Amniotic epithelial cell (primary cell): ENCODE measurements at places on chromosomes 1 and 21.
A peak's percentile ranks its signal among the peaks of the same experiment; 100 is the strongest.

DNA sequence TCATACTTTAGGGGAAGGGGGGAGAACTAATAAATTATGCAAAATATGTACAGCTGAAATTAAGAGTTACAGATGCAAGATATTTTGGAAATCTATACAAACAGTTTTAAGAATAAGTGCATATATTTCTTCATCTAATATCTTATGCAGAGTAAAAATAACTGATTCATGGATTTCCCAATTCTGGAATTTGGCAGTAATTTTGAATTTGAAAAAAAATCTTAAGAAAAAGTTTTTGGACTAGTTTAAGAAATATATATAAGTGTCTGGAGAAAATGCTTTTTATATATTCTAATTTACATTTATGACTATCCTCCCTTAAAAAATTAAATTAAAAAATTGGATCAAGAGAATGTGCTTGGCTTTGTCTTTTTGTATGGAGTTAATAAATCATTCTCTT is 474.3 kb downstream of the BRINP3 start:
- DNase-seq, result no peak

DNA sequence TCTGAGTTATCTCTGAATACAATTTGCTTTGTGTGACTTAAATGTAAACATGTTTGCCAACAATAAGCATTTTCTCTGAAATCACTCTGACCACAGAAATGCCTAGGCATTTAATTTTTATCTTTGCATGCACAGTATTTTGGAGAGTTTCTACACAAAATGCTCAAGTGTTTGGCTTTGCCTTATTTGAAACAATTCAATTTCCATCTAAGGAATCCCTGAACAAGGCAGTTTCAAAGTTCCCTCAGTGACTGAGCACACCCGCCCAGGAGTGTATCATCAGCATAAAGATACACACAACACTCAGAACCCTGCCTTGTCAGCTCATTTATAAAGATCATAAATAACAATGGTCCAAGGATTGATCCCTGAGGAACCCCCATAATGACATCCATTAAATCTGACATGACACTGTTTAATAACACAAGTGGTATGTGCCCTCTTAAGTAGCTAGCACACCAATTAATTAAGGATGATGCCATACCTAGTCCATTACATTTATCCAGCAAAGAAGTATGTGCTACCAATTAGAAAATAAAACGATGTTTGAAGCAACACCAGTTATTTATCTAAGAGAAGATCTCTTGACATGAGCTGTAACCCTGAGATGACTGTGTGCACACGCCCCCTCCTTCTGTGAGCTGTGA is 585.8 kb downstream of the ADGRL2 start:
- no peak for DNase-seq

DNA sequence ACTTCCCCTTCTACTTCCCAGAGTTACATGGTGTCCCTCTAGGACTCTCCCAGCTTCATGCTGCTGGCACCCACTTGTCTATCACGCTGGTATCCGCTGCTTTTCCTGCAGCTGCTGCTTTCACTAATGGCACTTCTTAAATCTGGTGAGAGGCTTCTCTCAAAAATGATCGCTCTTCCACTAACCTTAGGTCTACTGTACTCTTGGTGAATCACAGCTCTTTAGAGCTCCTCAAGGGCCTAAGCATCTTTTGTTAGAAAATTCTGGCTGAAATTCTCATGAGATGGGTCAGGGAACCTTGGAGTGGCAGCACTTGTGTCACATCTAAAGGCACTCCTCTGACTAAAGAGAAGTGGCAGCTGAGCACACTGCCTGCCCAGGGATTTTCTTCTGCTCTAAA is 32.1 kb downstream of the ZMYND12 start:
- no peak for DNase-seq

DNA sequence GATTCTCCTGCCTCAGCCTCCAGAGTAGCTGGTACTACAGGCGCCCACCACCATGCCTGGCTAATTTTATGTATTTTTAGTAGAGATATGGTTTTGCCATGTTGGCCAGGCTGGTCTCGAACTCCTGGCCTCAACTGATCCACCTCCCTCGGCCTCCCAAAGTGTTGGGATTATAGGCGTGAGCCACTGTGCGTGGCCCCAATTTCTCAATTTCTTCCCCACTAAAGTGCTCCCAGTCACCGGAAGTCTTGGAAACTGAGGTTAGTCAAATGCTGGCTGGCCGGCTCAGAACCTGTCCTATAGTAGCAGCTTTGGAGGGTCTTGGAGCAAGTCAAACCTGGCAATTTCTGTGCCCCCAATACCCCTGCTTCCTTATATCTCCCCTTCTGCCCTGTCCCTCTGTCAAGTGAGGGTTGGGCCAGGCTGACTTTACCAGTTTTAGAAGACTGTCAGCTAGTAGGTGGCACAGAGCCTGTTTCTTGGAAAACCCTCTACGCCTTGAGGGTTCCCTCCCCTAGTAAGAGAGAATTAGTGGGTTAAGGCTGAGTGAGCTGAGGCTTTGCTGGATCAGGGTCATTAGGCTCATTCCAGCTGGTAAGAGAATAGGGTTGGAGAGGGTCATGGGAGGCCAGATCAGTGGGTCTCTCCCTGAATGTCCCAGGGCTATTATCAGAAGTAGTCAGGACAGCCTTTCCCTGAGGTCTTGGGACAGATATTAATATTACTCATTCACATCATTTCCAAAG is 8.3 kb upstream of the EPB41 start:
- no peak for DNase-seq

GRCh38 chr1:19866029-19866428 is 16.2 kb upstream of the OTUD3 start:
- no peak for DNase-seq

GRCh38 chr1:161313554-161314200 is 504 bp upstream of the SDHC start:
- DNase-seq, result no peak

- no peak for DNase-seq
Observed at GRCh38 chr1:71298633-71299032, 217.8 kb upstream of the ZRANB2 start.

DNA sequence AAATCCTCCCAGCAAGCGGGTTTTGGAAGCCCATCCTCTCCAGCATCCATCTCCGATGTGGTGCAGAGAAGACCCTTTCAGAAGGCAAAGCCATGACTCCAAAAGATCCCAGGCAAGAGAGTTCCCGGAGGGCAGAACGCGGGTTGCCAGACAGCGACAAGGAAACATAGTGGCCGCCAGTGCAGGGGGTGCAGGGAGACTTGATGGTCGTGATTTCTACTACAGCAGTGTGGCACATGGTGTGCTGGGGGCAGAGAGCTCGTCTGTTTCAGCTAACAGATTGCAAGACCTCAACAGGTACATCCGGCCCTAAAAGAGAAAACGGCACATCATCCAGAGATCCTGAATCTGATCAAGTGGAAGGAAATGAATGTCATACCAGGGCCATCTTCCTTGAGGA is 74.3 kb downstream of the HLCS start:
- DNase-seq, result no peak

DNA sequence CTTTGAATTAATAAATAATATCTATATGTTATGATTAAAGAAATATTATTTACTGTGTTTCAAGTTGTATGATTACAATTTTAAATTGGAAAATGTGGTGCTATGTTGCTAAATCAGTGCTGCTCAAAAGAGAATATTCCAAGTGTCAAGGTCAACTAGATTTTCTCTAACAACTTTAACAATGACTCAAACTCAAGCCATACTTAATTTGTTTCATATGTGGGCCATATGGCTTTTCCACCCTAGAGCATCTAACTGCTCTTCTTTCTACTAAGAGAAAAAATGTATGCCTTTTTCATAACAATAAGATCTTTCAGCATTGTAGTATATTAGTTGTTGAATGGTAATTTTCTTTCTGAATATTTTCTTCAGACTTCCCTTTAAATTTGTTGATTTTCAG is 8.3 kb upstream of the SYT14 start:
- DNase-seq, result no peak

- no peak for DNase-seq
Observed at GRCh38 chr21:35172231-35172630, 123.1 kb upstream of the RUNX1 start.

DNA sequence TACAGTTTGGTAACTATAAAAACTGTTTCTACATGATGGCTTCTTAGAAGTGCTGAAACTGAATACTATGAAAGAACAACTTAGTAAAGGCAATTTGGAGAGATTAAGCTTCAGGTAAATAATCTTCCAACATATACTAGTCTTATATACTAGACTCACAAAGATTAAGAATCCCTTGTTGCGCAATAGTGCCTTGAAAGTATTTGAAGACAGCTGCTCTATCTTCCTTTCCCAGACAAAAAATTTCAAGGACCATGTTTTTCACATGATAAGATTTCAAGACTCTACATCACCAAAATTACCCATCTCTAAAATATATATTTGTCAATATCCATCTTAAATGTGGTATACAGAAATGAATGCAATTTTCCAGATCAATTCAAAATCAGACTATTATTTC is 37.7 kb upstream of the ASPM start:
- DNase-seq, result peak; percentile 43

DNA sequence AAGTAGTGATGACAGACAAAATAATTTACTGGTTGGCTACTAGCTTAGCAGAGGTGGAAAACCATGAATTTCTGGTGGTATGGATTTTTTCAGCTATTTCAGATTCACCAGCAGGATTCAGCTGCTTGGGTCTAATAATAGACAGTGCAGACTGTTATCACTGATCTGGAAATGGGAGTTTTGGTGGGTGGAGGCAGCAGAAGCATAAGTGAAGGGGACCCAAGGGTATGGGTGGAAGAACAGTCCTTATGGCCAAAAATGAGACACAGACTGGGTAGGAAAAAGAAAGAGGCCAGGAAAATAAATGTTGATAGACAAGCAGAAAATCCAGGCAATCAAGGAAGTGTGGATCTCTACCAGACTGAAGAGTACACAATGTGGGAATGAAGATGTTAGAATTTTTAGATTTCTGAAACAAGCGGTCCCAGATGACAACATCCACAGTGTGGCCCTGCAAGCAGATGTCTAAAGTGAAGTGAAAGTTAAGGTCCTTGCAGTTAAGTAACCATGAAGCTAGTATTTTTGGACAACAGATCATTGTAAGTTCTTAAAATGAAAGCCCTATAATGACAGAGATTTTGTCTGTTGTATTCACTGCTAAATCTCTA is 24.7 kb downstream of the LYST start:
- no peak for DNase-seq

DNA sequence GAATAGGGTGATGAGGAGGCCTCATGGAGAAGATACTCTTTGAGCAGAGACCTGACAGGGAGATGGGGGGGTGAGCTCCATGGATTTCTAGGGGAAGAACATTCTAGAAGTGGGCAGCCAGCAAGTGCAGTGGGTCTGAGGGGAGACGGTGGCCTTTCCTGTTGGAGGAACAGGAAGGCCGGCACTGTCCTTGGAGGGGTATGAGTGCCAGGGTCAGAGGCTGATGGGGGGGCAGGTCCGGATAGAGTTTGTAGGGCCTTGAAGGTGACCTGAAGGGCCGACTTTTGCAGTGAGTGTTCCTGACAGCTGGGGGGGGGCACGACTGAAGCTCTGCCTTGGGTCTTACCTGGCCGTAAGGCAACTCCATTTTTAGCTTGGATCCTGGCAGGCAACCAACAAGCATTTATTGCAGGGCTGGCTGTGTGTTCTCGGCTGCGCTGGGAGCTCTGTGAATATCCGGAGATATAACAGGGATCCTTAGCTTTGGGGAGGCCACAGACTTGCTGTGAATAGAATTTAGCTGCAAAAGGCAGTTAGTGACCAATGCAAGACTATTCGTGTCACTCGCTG is 130.6 kb downstream of the MRPS6 start:
- no peak for DNase-seq

DNA sequence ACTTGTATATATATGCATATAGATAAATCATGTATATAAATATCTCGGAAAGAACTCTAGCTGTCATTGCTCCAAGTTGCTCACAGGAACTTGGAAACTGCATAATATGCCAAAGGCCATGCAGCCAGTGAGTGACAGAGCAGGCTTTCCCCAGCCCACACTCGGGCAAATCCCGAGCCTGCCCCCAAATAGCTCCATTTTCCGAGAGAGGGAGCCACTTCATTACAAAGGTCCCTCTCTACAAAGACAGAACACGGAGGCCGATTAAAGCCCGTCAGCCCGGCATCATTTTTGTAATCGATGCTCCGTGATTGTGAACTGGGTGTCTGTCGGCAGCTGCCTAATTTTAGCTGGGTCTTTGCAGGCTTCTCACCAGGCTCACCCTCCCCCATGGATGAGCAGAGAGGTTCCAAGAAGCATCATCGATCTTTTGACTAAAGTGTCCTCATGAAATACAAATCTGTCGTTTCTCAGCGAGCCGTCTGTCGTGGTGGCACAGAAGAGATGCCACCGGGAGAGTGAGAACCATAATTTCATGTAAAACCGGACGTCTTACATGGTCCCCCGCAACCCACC is 663.9 kb downstream of the PTPRU start:
- DNase-seq, result no peak

DNA sequence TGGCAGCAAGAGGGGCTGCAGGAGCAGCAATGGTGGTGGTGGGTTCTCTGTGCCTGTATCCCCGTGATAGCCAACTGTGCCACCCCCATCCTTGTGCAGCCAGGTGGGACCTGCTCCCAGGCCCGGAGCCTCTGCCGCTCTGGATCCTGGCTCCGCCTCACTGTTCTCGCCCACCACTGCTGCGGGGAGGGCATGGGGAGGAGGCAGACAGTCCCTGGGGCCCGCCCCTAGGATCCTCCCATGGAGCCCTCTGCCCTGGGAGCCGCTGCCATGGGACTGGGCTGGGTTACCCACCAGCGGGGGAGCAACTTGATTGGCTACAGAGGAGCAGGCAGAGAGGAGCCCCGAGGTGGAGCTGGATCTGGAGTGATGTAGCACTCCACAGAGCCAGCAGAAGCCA is 31.6 kb downstream of the CD1D start:
- DNase-seq, result no peak

DNA sequence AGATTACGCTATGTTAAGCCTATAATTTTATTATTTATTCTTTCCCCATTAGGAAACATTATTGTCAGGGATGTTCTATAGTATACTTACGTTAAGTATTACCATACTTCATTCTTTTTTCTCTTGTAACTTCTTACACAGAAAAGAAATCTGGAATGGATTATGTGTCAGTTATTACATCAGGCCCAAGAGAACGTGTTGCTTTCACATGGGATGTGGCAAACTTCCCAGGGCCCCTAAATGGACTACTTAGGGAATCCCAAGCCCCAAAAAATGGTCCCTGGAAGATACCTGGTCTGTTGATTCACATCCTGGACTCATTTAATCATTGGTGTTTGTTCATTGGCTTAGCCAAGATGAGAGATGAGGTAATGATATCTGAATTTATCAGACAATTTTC is 249.8 kb downstream of the NRIP1 start:
- no peak for DNase-seq

- peak; percentile 57 for DNase-seq
Observed at GRCh38 chr1:39165049-39165448, 39.4 kb upstream of the MACF1 start.

DNA sequence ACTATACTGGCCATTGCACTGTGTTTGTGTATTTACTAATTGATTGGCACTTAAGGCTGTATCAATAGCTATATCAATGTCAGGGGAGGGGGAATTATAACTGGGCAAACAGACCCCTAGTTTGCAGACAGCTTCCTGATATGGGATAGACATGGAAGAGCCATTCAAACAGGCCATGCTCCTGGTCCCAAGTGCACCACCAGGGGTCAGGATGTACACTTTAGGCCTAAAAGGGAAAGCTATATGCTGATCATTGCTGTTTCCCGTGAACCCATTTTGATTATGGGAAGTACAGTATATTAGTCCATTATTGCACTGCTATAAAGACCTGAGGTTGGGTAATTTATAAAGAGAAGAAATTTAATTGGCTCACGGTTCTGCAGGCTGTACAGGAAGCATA is 124.9 kb upstream of the BACE2 start:
- DNase-seq, result no peak
